ENCODE measurements at places on chromosomes 4 and X. TPM values are rescaled to one million over a fixed set of nuclear protein-coding genes. Genes with fewer than 3 reads are reported as not detected.

- peak; percentile 71 for DNase-seq
Observed at GRCh38 chrX:78653118-78653822, 5.9 kb downstream of the RTL3 start.

DNA sequence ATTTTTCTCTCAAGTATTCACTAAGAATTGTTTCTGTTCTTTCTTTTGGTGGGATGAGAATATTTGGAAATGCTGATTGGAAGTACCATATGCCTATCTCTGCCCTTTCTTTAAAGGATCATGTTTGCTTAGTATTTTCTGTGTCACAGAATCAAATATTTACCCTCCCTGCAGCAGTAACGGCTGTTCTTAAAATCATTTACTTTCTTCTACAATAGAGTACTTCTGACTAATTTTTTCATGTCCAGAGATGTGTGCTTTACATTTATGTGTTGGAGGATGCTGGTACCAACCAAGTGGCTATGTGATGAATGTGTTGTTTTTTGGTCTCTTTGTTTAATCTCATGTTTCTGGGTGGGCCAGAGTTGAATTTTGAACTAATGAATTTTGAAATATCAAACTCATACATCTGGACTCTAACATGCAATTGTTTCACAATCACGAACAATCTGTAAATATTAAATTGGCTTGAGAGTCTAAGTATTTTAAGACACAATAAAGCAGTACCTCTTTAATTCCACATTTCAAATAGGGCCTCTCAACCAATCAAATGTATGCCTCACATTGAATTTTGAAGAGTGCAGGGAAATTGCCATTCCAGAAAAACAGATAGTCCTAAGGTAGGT is 59.4 kb upstream of the ARSJ start:
- no peak for DNase-seq

- DNase-seq: no peak
Observed at GRCh38 chrX:119942173-119942819, 1.3 kb downstream of the NKAP start.

The NXT2 gene
- polyA plus RNA-seq: 3.0 TPM

The COX7B gene
- 558 TPM for polyA plus RNA-seq

DNA sequence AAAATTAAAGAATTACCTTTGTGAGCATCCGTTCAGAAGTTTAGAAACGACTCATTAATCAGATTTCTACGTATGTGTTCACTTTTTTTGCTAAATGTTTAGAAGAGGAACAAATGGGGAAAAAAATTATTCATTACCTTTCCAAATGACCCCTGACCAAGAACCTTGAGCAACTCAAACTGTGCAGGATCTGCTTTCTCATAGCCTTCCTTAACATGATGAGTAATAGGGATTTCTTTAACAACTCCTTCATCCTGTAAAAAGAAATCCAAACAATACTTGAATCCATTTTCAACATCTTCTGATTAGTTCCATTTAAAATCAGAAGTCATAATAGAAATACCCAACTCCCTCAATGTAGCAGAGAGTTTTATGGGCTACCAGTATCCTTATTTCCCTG is 32.1 kb downstream of the RPS6KA6 start:
- no peak for DNase-seq

Data from foreskin keratinocyte (primary cell).